Activated T-cell treated with anti-CD3 and anti-CD28 coated beads, Interleukin-2, amount 50 U/mL, for 72 hours (primary cell): ENCODE measurements at places on chromosomes 2 and 18. TPM values are rescaled to one million over a fixed set of nuclear protein-coding genes. Genes with fewer than 3 reads are reported as not detected.

DNA sequence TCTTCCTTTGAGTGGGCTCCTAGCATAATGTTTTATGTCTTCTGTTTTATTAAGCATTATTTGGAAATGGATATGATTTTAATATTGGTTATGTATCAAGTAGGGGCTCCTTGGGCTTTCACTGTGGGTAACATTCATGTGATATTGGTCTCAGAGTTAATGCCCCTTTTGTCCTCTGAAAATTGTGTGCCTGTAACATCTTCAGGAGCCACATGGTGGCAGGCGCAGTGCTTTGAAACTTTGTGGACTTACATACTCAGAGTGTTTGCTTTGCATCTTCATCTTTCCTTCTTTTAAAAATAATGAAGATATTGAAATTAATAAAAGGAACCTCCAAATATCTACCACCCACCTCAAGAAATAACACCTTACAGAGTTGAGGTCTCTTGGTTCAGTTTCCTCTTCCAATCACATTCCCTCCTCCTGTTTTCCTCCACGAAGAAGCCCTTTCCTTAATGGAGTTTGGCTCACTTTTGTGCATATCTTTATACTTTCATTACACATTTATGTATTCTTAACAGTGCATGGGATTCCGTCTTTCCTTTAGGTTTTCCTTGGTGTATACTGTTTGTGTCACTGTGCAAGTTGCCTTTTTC, 73.5 kb downstream of the LIMS1 start:
- peaks cover 64% of the 10 kb centered on the region for H3K4me1 ChIP-seq
- H3K27me3 ChIP-seq = no peaks in the 10 kb centered on the region

The CDK5R2 gene
- not detected for total RNA-seq

DNA sequence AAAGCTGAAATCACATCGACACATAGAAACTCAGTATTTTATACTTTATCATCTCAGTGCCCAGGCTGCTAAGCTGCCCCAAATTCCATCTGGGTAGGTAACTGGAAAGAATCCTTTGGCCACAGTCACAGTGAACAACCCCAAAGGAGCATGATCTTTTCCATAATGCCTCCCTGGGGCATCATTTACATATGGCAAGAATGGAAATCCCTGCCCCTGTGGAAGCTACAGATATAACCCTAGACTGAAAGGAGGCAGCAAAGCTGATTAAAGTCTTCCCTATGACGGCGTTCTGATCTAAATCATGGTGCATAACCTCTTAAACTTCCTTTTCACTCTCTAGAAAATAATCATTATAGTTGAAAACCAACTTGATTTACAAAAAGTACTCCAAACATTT, 41.5 kb downstream of the MAP3K19 start:
- no peak for DNase-seq
- H3K4me3 ChIP-seq = no peak overlapping the region
- H3K4me1 ChIP-seq = peaks cover 6% of the 10 kb centered on the region
- H3K27me3 ChIP-seq = peaks cover 33% of the 10 kb centered on the region

DNA sequence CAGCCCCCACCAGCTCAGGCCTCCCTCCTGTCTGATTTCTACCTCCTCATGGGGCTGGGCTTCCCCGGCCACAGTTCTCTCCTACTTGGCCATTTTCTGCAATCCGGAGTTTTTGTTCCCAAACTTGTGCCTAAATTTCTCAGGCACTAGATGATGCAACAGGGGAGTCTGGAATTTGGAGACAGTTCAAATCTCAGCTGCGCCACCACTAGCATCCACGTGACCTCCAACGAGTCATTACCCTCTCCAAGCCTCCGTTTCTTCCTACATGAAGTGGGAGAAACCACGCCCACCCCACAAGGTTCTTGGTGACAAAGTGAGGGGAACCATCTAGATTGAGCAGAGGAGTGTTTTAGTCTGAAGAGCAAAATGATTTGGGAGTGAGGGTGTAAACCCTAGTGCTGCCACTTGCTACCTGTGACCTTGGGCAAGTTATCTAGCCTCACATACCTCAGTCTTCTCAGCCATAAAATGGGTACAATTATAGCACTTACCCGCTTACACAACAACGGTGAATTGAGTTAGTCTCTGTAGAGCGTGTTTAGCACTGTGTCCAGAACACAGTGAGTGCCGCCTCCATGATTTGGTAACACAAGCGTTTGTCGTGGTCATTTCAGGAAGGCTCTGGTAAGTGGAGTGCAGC, 61.4 kb upstream of the ASAP2 start:
- H3K4me1 ChIP-seq = no peaks in the 10 kb centered on the region
- peaks cover 13% of the 10 kb centered on the region for H3K27me3 ChIP-seq
- no peak overlapping the region for H3K4me3 ChIP-seq
- DNase-seq = no peak
- H3K27ac ChIP-seq = no peak overlapping the region
- no peaks in the 10 kb centered on the region for H3K36me3 ChIP-seq

The DPYSL5 gene
- not detected for total RNA-seq

- no peaks in the 10 kb centered on the region for H3K27me3 ChIP-seq
- no peak overlapping the region for H3K27ac ChIP-seq
- no peak overlapping the region for H3K4me3 ChIP-seq
- no peak for DNase-seq
- H3K4me1 ChIP-seq = no peaks in the 10 kb centered on the region
Observed at GRCh38 chr2:24875272-24875671, 44.8 kb downstream of the ADCY3 start.

DNA sequence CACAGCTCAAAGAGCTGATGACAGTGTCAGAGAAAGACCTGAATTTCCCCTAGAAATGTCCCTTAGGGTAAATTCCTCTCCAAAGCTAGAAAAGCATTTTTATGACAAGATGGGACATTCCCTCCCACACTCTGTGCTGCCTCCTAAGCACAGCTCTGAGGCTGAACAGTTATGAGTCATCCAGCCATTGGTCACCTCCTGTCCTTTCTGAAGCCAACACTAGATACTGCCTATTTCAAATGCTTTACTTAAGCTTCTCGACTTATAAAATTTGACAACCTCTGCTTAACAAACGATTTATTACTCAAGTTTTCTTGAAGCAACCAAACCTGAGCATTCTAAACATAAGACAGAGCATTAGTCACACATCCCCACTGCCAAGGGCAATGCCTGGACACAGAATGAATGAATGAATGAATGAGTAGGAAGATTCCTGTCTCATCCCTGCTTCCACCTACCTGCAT, 35.4 kb downstream of the B4GALT6 start:
- peaks cover 46% of the 10 kb centered on the region for H3K27me3 ChIP-seq
- peaks cover 49% of the 10 kb centered on the region for H3K4me1 ChIP-seq
- H3K27ac ChIP-seq = no peak overlapping the region
- no peak for DNase-seq

- no peak within 1 kb of the TSS for H3K27ac ChIP-seq
- no peaks in the 10 kb centered on the region for H3K4me1 ChIP-seq
- H3K27me3 ChIP-seq = no peaks in the 10 kb centered on the region
Observed at GRCh38 chr2:169509298-169509885, at the start of gene KLHL41. Gene KLHL41, plus strand, starts transcription at chr2:169509702. Its CDS starts 77 bp downstream, at chr2:169509779.

The HJURP gene
- 93.5 TPM for total RNA-seq

The PKDCC gene
- total RNA-seq = not detected

DNA sequence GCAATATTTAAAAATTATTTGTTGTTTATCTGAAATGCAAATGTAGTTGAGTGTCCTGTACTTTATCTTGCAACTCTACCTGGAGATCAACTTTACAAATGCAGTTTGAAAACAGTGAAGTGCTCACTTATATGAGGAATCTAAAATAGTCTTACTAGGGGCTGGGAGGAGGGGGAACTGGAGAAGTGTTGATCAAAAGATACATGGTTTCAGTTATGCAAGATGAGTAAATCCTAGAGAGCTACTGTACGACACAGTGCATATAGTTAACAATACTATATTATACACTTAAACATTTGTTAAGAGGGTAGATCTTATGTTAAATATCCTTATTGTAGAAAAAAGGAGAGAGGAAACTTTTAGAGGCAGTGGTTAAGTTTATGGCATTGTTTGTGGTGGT, 241.9 kb downstream of the BCL11A start:
- no peaks in the 10 kb centered on the region for H3K36me3 ChIP-seq
- peaks cover 21% of the 10 kb centered on the region for H3K4me1 ChIP-seq
- no peak overlapping the region for H3K4me3 ChIP-seq
- DNase-seq = no peak
- no peak overlapping the region for H3K27ac ChIP-seq

- DNase-seq = no peak
- no peaks in the 10 kb centered on the region for H3K4me1 ChIP-seq
- no peaks in the 10 kb centered on the region for H3K36me3 ChIP-seq
Observed at GRCh38 chr18:59448546-59448945, 89.5 kb upstream of the LMAN1 start.

- peaks cover 7% of the 10 kb centered on the region for H3K4me1 ChIP-seq
- peaks cover 23% of the 10 kb centered on the region for H3K36me3 ChIP-seq
- DNase-seq = peak; percentile 49
- H3K4me3 ChIP-seq = no peak within 1 kb of the TSS
Observed at GRCh38 chr2:27441958-27442919, at the start of gene KRTCAP3. Gene KRTCAP3, plus strand, starts transcription at chr2:27442381. Its CDS starts 32 bp downstream, at chr2:27442413.
